ENCODE measurements at places on chromosomes 7 and 10.

DNA sequence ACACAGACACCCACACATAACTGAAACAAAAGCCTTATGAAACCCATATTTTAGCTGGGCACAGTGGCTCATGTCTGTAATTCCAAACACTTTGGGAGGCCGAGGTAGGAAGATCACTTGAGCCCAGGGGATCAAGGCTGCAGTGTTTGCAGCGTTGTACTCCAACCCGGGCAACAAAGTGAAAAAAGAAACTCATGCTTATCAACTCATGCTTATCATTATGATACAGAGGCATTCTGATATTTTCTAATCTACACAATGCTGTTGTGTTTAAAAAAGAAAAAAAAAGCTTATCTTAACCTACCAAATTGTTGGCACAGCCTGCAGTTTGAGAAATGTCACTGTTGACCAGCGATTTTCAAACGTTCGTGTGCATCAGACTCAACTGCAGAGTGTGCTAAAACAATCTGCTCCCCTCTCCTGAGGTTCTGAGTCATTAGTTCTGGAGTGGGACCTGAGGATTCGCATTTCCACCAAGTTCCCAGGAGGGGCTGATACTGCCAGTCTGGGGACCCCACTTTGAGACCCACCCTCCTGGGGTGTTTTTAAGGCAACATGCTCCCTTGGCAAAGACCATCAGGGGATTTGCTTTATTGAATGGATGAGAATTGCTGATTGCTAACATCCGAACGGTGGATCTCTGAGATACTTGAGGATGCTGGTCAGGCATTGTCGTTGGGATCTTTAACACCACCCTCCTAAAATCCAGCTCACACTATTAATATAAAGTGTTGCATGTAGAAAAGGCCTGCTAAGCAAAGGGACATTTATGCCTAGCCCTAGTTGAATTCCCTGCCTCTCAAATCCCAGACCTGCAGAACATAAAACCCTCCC lies 16.2 kb downstream of the CHST3 start:
- no peak for DNase-seq

- no peak for DNase-seq
Measured at GRCh38 chr10:94623572-94623971, 60.0 kb upstream of the CYP2C18 start.

- no peak for DNase-seq
Measured at GRCh38 chr7:77657427-77658224, 38.6 kb upstream of the RSBN1L start.

DNA sequence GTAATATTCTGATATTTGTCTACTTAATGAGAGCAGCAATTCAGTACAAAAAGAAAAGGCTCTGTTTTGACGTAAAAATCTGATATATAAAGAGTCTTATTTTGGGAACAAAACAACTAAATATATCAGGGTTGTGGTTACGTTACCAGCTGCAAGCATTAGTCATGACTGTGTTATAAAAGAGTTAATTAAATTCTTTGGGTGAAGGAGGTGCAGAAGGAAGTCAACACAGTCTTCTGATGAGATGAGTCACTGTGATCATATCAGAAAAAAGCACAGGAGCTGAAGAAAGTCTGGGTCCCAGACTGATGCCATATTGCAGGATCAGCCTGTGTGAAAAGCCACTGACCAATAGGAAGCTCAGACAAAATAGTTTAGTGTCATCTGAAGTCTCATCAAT lies 234.3 kb upstream of the TEX47 start:
- no peak for DNase-seq

DNA sequence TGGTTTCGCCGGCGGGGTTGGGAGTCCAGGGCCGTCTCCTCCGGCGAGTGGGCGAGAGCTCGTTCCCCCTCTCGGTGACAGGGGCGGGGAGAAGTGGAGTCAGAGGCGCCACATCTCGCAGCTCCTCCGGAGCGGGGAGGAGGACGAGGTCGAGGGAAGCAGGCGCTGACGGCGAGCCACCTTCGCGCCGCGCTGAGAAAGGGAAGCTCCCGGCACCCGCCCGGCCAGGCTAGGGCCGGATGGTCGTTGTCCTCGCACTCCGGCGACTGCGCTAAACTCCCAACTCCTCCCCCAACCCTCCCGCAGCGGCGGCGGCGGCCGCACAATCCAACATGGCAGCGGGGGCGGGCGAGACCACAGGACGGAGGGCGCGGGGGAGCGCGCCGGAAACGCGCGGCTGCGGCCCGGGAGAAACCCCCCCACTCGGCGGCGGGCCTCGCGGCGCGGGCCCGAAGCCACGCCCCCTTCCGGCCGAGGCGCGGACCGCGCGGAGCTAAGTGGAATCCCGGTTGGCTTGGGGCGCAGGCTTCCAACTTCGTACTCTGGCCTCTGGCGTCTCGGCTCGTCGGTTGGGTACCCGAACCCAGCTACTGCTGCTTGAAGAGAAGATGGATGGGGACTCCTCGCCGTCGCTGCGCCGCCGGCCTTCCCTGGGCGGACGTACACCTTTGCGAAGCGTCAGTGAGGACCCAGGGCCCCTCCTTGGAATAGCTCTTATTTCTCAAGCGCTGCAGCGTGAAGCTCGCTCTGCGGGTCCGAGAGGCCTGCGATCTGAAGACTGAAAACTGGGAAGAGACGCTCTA lies at the start of gene WASL:
TSS of gene WASL (minus strand) at position 270 of the 803 bp plus-strand sequence. CDS start at position 1, 269 bp downstream.
- DNase-seq = peak; percentile 77

- no peak for DNase-seq
Measured at GRCh38 chr10:119116326-119116951, 12.5 kb downstream of the DENND10 start.

GRCh38 chr10:11828682-11829284 lies 5.6 kb downstream of the PROSER2 start:
- DNase-seq = no peak

DNA sequence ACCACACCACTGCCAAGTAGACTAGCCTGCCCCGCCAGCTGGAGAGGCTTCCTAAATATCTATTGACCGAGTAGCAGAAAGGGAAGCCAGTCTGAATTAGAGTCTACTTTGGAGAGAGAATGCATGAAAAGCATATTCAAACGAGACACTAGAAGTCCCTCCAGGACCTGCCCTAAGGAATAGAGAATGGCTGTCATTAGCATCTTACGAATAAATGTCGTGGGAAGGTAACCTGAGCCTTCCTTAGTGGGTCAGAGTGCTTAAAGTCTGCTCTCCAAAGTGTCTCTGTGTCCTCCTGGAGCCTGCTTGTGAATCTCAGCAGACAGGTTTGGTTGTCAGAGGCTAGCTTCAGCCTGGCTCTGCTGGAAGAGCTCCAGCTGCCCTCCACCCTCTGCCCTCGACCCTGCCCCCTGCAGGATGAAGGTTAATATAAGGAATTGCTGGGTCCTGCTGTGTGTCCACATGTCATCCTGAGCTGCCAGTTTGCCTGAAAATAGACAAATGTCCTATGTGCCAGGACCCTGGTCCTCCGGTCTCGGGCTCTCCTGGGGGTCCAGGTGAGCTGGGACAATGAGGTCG lies 33.4 kb downstream of the FAM241B start:
- DNase-seq = no peak

DNA sequence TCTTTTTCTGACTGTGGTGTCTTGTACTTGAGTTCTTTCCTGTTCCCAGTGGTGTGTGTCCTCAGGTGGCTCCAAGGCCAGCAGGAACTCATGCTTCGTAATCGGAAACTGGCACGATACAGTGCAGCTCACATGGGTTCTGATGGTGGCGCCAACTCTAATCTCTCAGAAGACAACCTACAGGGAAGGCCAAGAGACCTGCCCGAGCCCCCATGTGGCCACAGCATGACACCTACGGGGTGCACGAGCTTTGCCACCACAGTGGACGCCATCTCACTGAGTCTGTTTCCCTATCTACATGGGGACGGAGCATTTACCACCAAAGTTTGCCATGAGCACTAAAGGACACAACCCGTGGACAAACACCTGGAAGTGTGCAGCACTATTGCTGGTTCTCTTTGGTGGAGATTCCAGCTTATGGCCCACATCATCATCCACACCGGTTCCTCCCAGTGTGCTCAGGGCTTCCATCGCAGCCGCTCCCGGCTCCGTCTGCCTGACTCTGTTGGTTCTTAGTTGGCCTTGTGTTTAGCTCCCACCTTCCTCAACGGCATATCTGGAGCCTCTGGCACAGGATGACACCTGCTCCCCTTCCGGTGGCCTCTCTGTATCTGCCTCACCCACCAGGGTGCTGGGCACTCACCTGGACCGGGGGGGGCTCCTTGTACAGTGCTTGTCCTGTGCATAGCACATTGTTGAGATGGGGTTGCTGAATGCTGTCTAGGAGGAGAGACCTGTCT lies 586.6 kb upstream of the MKI67 start:
- DNase-seq = no peak

DNA sequence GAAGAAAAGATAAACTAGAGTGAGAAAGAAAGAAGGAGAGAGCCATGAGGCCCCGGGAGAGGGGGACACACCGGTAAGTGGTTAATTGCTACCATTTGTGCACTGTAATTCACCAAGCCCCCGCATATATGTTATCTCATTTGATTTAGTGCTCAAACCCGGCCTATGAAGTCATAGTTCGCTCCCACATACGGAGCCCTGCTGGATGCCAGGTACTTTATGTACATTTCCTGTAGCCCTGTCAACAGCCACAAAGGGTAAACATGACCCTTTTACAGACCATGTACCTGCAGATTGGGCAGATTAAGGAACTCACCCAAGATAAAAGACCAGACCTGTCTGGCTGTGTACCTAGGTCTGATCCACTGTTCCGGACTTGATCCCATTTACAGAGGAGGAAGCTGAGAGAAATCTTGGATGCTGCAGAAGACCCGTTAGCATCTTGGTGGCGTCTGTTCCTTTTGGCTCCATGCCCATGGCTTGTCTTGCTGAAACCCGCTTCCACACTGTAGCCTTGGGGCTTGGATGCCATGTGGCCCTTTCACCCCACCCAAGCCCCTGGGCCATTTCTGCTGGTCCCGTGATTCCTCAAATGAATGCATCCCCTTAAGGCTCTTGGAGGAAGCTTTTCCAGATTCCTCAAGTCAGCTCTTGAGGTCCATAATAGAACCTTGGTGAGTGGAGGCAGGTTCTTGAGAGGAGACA lies 32.3 kb downstream of the FAM241B start:
- DNase-seq = no peak

- DNase-seq = no peak
Measured at GRCh38 chr10:28545967-28546644, 13.2 kb downstream of the WAC start.

DNA sequence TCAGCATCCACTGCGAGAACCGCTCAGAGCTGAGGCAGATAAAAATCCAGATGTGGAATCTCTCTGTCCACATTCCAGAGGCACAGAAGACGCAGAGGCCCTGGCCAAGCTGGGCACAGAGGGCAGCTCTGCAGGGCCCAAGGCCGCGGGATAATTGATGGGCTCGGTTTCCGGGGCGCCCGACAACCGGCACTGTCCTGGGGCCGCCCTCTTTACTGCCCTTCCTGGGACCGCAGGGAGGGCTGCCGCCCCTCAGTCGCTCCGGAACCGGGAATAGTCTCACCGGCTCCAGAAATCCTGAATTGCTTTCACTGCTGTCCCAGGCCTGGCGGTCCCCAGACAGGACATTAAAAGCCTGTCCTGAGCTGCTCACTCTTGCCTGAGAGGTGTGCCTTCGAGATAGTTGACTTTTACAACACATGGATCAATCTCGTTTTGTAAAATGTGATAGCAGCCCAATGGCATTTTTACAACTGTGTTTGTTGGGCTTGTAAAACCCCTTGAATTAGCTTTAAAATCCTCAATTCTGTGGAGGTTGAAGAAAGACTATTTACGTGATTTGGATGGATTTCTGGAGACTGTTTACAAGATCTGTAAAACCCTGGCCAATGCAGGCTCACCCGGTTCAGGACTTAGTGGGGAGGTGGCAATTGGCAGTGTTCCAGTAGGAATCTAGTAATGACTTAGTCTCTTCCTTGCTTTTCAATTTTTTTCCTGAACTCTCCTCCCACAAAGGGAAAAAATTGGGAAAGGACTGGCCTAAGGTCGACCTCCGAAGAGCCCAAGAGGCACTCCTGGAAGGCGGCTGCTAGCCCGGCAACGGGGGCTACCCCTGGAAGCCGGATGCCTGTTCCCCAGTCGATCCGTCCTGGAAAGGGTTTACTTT lies 1.4 kb upstream of the HOXA6 start:
- no peak for DNase-seq

DNA sequence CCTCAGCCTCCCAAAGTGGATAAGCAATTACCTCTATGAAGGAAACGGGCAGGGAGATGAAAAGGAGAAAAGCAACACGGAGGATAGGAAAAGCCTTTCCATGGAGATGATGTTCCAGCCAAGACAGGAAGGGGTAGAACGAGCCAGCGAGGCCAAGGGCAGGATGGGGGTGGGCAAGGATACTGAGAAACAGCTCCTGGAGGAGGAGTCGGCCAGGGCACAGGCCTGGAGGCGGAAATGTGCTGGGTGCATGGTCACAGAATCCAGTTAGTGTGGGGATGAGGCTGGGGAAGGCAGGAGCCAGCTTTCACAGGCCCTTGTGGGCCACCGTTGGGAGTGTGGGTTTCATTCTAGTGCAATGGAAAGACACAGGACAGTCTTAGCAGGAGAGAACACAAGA lies 162.6 kb downstream of the JAZF1 start:
- DNase-seq = no peak

- DNase-seq = no peak
Measured at GRCh38 chr7:142793156-142793555, 22.4 kb downstream of the PRSS2 start.

DNA sequence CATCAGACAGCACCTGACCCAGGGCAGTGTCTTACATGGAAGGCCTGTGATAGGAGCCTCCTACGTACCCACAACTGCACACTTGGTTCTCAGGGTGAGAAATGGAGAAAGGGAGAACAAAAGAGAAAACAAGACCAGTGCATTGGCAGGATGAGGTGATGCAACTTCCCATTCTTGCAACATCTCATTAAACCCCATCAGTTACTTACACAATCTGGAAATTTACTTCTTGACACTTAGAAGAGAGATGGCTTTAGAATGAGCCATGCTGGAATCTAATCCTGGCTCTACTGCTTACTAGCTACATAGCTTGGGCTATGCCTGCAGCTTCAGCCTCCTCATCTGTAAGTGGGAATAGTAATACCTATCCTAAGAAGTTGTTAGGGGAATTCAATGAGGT lies 391.7 kb downstream of the KCNMA1 start:
- no peak for DNase-seq

GRCh38 chr10:11164803-11165590 lies 147.3 kb downstream of the CELF2 start:
- no peak for DNase-seq

DNA sequence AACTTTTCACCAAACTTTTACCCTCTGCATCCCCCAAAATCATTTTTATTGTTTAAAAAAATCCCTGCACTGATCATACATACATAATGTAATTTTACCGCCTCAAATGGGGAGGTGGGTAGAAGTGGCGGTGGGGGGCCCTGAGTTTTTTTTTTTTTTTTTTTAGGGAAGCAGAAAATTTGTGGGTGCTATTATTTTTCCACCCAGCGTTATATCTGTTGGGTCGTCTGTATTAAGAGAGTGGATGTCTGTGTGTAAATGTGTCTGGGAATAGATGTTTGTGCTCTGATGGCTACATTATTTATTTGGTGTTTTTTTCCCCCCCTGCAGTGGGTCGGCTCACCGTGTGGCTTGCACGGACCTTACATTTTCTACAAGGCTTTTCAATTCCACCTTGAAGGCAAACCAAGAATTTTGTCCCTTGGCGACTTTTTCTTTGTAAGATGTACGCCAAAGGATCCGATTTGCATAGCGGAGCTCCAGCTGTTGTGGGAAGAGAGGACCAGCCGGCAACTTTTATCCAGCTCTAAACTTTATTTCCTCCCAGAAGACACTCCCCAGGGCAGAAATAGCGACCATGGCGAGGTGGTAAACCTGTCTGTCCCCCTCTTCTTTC lies 438 bp downstream of the ARID5B start:
- DNase-seq = no peak

GRCh38 chr7:44148166-44148565 lies 7.0 kb upstream of the MYL7 start:
- DNase-seq = no peak

Data from stimulated activated CD8-positive, alpha-beta memory T cell treated with anti-CD3 and anti-CD28 coated beads, Interleukin-2, amount 100 ng/mL, for 1 hour (primary cell).